ENCODE measurements at places on chromosomes 3 and 15.
A peak's percentile ranks its signal among the peaks of the same experiment; 100 is the strongest.

GRCh38 chr15:38524156-38524555, 40.5 kb downstream of the RASGRP1 start:
- no peak for DNase-seq

DNA sequence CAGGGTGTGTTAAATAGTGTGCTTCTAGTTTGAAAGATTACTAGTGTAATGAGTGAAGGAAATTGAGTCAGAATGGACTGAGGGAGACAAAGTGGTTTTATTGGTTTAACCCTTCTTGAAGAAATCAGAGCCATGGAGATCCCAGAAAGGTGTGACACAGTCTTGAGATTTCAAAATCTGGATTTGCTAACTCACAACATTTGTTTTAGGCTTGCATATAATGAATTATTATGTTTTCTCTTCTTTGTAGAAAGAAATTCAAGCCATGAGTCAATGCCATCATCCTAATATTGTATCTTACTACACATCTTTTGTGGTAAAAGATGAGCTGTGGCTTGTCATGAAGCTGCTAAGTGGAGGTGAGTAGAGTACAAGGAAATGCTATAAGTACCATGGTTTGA, 25.1 kb downstream of the OXSR1 start:
- DNase-seq = no peak

DNA sequence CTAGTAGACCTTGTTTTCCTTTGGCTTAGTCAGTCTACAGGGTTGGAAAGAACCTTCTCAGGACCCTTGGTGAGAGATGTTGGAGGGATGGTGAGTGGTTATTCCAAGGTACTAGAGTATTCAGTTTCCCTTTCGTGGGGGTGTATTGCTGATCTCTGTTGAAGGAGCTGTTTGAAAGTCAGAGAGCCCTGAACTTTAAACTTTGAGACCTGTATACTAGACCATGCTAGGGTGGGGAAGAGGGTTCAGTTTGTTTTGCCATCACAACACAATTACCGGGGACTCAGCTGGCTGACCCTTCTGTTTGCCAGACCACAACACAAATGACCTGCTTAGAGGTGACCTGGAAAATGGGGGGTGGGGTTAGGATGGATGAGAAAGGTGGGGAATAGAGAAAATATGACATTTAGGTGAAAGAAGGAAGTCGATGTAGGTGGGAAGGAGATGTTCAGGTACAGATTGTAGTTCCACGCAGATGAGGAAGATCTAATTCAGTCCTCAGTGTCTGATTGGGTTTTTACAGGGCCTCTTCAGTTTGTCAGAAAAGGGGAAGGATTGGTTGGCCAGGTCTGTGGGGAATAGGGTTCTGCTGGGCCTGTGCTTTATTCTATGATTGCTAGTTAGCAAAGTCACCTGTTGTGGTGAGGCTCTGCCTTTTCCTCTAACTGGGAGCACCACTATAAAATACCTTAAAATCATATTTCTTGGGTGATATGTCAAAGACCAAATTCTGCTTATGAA, 6.8 kb downstream of the UBE2E2 start:
- DNase-seq = no peak

DNA sequence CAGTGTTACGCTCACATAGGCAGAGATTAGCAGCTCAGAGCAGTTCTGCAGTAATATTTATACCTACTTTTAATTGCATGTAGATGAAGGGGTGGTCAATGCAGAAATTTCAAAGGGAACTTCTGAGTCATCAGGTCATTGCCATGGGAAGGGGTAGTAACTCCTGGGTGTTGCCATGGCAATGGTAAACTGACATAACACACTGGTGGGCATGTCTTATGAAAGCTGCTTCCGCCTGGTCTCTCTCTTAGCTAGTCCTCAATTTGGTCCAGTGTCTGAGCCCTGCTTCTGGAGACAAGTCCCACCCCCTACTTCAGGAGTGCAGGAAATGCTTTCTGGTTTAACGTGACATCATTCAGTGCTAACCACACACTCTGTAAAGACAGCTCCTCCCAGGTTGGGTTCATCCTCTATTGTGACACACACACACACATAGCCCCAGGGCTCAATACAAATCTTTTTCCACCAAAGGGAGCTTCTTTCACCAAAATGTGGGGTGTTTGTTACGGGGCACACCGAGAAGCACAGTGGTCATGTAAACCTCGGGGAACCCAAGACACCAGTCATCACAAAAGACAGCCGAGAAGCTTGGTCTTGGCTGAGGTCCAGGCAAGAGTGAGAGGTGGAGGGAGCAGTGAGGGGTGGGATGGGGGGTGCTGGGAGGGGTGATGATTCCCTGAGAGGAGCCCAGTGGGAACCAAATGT, 74.5 kb downstream of the TLE3 start:
- peak; percentile 64 for DNase-seq

- no peak for DNase-seq
These were observed 282.5 kb upstream of the TRIM42 start for GRCh38 chr3:140395134-140396075.
